ENCODE measurements at places on chromosomes 6 and 20.

- no peak for DNase-seq
Measured at GRCh38 chr6:89458704-89459103, 25.8 kb downstream of the ANKRD6 start.

GRCh38 chr6:159594106-159594749, 98.8 kb downstream of the SOD2 start:
- DNase-seq = no peak

GRCh38 chr6:91330896-91331295, 744.0 kb upstream of the MAP3K7 start:
- no peak for DNase-seq

DNA sequence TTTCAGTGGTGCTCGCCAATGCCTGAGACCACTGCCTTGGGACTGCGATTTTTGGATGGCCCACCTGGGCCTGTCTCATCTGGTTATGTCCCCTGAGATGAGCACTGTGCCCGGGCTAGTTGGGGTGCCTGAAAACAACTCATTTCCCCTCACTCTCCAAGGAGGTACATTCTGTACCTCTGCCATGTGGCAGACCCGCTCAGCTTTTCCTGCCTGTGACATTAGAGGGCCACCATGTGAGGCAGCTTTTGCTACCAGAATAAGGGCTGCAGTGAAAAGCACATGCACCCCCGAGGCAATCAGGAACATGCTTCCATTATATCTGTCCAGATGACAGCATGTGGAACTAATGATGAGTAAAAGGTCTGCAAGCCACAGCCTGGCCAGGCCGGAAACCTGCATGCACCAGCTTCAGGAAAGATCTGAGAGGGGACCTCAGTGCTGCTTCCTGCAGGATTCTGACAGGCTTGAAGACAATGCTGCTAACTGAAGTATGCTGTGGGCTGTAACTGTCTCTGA, 11.3 kb upstream of the SRSF6 start:
- no peak for DNase-seq

DNA sequence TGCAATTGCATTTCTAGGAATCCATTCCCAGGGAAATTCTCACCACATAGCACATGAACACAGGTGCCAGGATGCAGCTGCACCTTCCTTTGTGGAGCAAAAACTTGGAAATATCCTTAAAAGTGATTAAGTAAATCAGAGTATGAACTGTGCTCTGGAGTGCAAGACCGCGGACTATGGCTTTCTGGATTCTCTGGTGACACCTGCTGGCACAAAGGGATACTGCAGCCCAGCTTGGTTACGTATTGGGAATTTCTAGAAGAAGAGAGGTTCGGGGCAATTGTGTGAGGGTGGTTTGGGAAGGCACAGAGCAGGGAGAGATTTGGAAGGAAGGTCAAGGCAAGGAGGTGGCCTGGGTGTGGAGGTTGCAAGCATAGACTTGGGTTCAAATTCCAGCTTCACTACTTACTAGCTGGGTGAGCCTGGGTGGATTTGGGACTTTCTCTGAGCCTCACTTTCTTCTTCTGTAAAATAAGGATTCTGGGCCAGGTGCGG, 15.9 kb upstream of the PEDS1 start:
- peak; percentile 90 for DNase-seq

- no peak for DNase-seq
Measured at GRCh38 chr6:20704325-20705025, 170.2 kb downstream of the CDKAL1 start.

- no peak for DNase-seq
Measured at GRCh38 chr6:128569732-128570679, 49.6 kb upstream of the PTPRK start.

GRCh38 chr6:117233145-117233544, 32.2 kb upstream of the VGLL2 start:
- no peak for DNase-seq

DNA sequence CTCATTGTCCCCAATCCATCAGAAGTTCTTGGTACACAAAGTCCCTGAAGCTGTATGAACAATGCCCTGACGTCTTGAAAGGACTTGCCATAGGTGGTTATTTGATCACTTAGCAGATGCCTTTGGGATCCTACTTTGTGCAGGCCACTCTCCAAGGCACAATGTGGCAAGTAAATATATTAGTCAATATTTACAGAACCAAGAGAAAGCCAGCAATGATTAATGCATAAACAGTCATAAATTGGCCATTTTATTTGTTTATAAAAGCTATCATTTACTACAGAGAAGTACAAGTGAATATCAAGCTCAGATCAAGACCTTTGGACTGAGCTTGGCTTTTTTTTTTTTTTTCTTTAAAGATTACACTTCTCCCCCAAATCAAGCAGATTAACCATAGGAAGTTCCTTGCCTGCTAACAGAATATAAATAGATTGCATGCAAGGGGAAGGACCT, 161.8 kb downstream of the MTHFD1L start:
- no peak for DNase-seq

DNA sequence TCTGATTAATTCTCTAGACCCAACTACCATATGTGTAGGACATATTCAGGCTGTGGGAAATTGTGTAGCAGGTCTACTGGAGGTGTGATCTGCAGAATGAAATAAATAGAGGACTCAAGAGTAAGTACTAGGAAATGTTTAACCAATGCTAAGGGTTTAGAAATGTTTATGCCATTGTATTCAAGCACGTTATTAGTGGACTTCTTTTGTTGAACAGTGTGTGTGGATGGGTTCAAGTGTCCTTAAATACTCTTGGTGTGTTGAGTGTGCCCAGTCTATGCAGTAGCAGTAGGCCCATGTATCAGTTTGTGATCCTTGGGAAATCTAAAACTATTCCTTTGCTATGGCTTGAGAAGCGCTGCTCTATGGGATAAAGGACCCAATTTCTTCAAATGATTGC, 112.1 kb downstream of the FARS2 start:
- no peak for DNase-seq

DNA sequence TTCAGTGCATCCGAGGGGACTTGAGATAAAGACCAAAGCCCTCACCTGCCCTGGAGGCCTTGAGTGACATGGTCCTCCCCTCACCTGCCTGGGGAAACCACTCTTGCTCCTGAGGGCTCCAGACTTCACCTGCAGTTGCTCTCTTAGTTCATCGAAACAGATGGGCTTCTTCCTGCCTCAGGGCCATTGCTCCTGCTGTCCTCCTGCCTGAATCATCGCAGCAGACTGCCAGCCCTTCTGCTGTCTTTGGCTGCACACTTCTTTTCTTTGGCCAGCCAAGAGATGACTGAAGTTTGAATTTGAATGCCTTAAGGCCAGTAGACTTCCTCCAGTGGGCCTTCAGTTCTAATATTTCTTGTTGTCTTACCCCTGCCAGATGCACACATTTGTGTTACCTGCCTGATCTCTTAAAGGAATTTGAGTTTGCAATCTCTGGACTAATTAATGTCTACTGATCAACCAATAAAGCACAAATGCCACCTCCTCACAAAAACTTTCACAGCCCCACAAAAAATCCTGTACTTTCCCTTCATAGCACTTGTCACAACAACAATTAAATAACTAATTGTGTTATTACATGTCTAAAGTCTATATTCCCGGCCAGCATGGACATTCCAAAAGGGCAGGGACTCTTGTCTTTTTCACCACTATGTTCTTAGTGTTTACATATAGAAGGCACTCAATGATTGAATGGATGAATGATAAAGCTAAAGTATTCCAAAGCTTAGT, 56.7 kb upstream of the SGK1 start:
- no peak for DNase-seq

DNA sequence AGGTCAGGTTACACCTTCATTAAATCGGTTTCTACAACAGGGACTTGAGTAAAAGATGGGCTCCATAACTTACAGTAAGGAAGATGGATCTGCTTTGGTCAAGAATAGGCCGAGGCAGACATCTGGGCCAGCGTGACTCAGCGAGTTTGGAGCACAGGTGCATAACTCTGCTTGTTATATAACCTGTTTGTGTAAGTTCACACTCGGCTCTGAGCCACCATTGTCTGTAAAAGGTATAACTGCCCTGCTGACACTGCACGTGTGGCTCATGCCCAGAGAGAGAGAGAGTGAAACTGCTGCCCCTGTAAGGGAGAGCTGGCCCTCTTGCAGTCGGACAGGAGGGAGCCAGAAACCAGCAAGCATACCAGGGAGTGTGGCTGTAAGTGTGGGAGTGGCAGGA, 737.9 kb upstream of the SLC35B3 start:
- DNase-seq = no peak

DNA sequence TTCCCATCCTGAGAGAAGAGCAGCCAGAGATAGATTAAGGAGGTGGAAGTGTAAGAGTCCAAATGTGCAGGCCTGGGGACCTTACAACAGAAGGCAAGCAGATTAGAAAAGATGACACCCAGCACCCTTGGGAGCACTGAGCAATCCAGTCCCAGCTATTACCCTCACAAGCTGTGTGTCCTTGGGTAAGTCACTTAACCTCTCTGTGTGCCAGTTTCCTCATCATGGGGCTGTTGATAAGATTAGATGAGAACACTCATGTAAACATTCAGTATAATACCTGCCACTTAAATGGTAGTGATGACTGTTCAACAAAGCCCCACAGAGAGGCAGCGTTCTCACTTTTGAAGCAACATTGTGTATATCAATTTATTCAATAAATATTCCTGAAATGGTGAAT, 114.8 kb upstream of the CST7 start:
- DNase-seq = no peak

DNA sequence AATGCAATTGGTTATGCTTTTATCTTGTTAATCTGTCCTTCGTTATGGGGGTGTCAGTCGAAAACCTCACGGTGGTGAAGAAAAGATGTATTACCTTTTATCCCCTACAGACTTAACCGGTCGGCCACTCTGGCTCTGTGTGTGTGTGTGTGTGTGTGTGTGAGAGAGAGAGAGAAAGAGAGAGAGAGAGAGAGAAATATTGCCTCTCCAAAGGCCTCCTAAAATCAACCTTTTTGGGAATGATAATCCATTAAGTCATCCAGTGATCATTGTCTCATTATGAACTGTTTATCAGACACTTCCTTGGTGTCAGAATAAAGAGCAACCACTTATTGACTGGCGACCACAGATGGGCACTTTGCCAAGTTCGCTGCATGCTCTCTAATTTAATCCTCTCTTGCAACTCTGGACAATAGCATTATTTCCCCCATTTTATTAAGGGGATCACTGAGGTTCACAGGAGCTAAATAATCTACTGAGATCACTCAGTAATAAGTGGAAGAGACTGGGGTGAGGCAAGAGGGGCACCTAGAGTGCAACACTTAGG, 30.7 kb downstream of the SLC35D3 start:
- no peak for DNase-seq

- no peak for DNase-seq
Measured at GRCh38 chr20:50694379-50695134, 3.2 kb upstream of the RIPOR3 start.

DNA sequence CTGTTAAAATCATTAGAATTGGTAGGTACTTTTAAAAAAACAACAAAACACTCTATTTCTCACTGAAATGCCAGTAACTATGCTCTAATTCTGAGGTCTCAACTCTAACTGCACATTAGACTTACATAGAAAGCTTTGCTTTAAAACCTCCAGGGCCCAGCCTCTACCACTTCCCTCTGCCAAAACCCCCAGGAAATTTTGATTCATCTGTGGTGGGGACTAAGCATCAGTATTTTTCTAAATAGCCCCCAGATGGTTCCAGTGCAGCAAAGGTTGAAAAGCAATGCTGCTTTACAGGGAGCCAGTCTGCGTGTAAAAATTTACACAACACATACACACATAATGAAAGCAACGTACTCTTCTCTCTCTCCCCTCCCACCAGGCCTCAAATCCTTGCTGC, 3.8 kb downstream of the TBC1D32 start:
- no peak for DNase-seq

DNA sequence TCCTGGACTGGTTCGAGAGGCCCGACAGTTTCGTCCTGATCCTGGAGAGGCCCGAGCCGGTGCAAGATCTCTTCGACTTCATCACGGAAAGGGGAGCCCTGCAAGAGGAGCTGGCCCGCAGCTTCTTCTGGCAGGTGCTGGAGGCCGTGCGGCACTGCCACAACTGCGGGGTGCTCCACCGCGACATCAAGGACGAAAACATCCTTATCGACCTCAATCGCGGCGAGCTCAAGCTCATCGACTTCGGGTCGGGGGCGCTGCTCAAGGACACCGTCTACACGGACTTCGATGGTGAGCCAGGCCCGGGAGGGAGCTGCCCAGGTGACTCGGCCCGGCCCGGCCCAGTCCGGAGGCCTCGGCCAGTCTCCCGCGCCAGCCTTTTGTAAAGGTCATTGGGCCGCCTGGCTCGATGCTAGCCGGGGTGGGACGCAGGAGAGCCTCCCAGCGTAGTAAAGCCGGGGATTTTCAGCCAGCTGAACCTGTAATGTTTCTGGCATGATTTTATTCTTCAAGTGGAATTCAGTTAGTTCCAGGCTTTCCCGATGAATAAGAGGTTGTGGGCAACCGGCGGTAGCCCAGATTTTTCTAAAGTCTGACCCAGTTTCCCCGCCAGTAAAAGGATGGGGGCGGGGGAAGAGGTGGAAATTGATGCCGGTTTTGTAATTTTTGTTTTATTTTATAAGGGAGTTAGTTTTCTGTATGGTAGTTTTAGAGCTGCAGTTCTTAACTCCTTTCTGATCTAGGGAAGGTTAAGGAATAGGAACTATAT, 1.4 kb downstream of the PIM1 start:
- peak; percentile 41 for DNase-seq
